M059J (cell line): ENCODE measurements at places on chromosomes 5 and 9.

DNA sequence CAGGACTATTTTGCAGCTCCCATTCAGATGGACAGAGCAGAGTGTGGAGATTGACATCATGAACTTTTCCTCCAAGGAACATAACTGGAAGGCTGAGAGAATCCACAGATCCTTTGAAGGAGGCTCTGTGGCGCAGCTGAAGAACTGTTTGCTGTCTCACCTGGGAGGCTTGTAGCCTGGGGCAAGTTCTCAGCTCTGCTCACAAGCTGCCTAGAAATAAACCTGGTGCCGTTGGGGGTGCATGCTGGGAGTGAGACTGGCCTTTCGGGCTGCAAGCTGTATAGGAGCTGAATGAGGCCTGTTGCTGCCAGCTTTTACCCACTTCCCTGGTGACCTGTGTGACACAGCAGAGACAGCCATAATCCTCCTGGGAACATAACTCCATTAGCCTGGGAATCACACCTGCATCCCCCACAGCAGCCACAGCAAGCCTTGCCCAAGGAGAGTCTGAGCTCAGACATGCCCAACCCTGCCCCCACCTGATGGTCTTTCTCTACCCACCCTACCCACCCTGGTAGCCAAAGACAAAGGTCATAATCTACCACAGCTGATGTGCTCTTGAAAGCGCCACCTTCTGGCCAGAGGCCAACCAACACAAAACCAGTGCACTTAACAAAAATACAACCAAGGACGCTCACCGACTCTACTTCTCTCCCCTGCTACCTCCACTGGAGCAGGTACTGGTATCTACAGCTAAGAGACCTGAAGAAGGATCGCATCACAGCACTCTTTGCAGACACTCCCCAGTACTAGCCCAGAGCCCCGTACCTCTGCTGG lies 205.1 kb upstream of the MRPS30 start:
- no peak for DNase-seq

DNA sequence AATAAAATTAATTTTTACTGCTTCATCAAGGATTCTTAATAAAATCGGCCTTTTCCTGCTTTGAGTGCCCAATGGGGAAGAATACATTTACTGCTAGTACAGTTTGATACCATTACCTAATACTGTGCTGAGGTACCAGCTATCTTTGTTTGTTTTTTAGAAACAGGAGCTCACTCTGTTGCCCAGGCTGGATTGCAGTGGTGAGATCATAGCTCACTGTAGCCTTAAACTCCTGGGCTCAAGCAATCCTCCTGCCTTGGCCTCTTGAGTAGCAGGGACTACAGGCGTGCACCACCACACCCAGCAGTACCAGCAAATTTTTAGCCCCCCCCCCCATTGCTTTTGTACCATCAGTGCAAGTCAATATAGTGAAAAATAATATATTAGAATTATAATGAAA lies 13.6 kb upstream of the ANKHD1 start:
- DNase-seq = no peak

GRCh38 chr5:76331126-76331525 lies 72.0 kb upstream of the IQGAP2 start:
- no peak for DNase-seq

DNA sequence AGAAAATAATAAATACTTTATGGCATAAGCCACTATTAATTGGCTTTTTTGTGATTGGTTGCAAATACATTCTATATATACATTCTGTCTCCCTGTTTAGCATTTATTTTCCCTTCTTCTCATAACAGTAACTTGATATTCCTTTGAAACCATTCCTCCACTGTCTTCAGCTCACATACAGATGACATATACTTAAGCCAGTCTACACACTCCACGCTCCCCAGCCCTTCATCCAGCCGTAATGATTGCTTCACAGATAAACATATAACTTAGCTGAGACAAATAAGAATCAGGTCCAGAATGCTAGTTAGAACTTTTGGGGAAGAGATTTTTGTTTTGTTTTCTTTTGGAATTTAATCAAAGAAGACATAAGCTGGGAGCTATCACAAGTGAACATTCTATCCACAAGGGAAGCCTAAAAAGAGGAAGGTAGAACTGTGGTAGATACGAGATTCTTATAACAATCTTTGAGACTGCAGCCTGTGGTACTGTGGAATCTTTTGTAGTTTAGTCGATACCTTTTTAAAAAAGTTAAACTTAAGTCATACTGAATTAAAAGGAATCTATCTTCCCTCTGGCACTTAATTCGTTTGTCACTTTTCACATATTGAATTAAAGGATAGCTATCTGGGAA lies 365.1 kb upstream of the PRR16 start:
- no peak for DNase-seq
